ENCODE measurements at places on chromosomes 12 and 14.

DNA sequence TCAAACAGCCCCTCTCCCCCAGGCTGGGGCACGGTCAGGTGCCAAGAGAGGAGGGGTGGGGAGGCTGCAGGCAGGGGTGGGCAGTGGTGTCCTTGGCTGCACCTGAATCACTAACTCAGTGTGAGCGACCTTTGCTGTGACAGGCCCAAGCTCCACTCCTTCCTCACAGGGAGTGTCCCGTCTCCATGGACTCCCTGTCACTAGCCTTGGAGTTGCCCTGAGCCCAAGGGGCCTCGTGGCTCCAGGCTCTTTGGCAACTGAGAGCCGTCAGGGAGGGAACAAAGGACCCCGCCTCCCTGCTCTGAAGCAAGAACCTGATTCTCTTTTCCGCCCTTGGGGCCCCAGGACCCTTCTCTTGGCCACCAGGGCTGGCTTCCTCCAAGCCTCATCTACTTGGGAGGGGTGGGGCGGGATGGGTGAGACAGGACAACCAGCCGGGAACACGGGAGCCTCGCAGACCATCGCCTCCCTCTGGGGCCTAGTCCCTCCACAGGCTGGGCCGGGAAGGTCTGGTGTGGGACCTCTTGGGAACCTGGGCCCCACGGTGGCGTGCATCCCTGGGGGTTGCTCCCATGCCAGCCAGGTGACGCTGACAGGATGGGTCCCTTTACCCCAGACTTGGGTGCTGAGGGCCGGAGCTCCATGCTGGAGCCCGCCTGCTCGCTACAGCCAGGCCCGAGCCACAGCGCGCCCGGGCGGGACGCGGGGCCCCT lies 935 bp upstream of the ADSS1 start:
- no peak for DNase-seq

DNA sequence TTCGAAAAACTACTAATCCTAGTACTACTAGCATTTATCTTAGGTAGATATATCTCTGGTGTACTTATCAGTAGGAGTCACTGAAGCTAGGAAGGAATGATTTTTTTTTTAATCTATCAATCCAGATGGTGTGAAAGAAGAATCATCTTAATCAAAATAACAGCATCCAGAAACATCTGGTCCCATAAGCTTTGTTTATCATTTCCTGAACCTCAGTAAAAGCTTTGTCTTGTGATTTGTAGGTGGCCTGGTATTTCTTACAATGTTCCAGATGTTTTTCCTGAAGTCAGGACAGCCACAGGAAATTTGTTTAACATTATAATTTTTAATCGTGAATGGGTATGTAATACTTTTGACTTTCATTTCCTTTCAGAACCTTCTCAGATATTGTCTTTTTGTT lies 28.0 kb upstream of the LUM start:
- peak; percentile 44 for DNase-seq

DNA sequence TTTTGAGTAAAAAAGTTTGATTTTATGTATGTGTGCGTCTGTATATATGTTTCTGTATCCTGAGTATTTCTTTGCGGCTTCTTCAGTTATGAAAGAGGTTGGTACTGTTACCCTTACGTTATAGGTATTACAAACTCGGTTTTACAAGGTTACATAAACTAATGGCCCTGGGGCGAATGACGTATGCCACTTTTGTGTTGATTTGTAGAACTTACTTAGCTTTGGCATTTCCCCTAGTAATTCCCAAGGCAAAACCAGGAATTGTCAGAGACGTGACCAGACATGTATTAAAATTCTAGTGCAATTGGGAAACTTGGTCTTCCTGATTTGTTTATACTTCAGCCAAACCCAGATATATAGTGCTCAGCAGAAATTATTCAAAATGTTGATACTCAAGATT lies 93.3 kb downstream of the DUSP16 start:
- DNase-seq: no peak

- DNase-seq: no peak
Observed at GRCh38 chr14:85415015-85415712, 114.8 kb upstream of the FLRT2 start.

- no peak for DNase-seq
Observed at GRCh38 chr12:100267603-100268281, 765 bp downstream of the SCYL2 start.

GRCh38 chr14:95196268-95196667 lies 38.9 kb upstream of the DICER1 start:
- no peak for DNase-seq

GRCh38 chr12:52857500-52857899 lies 8.7 kb upstream of the KRT78 start:
- DNase-seq: no peak

GRCh38 chr14:55121628-55122439 lies 7.2 kb upstream of the LGALS3 start:
- DNase-seq: no peak

DNA sequence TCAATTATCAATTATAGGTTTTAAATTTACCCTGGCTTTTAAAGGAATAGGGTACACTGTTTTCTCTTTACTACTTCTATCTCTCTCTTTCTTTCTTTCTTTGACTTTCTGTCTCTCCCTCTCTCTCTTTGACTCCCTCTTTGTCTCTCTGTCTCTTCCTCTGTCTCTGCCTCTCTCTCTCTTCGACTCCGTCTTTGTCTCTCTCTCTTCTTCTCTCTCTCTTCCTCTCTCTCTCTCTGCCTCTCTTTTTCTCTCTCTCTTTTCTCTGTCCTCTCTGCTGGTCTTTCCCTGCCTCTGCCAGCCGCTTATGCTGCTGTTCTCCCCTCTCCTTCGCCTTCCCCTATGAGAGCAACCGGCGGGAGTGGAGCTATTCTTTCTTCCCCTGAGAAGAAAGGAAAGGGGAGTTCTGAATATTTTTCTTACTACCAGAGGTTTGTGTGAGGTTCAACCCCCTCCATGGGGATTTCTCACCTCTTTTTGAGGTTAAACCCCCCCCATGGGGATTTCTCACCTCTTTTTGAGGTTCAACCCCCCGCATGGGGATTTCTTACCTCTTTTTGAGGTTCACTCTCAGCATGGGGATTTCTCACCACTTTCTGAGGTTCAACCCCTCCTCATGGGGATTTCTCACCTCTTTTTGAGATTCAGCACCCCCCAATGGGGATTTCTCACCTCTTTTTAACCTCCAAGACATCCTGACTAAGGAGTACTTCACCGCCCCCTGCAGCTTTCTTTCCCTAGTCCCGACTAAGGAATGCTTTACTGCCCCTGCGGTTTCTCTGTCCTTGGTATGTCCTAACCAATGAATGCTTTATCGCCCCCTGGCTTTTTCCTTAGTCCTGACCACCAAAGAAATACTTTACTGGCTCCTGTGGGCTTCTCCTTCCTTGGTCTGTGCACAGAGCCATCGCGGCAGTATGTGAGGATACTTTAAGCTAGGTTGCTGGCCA lies 27.4 kb upstream of the DDHD1 start:
- DNase-seq: no peak

DNA sequence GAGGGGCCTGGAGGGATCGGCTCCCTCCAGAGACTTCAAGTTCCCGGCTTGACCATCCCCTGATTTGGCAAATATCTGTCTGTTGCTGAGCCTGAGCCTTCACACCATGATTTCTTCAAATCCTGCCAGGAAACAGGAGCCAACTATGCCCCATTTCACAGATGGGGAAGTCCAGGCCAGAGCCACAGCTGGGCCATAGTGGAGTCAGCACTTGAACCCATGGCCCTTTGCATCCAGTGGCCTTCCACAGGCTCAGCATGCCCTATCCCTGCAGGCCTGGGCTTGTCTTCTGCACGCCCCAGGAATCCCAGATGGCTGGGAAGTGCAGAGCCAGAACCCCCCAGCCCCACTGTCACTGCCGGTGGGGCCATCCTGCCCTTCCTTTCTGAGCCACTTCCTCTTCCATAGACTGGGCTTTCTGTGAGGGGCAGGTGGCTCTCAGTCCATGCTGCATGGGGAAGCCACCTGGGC lies 44.9 kb downstream of the CYP46A1 start:
- no peak for DNase-seq

GRCh38 chr14:23404331-23404900 lies 3.7 kb downstream of the MYH6 start:
- no peak for DNase-seq

DNA sequence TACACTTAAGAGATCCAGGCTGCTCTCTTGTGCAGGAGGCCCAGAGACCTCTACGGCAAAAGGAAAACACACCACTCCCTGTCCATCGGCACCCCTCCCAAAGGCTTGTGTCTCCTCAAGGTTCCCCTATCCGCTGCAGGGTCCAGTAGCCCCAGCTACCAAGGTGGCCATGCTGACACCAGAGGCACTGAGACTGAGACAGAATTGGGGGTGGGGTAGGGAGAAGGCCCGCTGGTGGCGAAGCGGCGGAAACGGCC lies 590 bp downstream of the DDIT3 start:
- no peak for DNase-seq

DNA sequence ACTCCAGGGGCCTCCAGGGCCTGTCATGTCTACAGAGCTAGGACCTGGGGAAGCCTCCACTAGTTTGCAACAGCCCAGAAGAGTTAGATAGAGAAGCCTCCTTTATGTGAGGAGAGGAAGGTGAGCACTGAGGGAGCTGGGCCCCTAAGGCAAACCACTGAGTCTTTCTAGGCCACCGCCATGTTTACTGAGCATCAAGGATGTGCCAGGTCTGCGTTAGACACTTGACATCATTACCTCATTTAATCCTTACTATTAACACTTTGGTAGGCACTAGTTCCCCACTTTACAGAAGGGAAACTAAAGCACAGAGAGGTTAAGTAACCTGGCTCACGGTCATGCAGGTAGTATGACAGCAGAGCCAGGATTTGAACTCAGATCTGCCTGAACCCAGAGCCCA lies 12.9 kb downstream of the CTDSP2 start:
- DNase-seq: no peak

GRCh38 chr12:113889891-113890581 lies 76.1 kb downstream of the RBM19 start:
- no peak for DNase-seq

GRCh38 chr12:68447797-68448260 lies 115.7 kb upstream of the MDM1 start:
- no peak for DNase-seq

- no peak for DNase-seq
Observed at GRCh38 chr12:93203361-93203760, 174.4 kb upstream of the NUDT4 start.

GRCh38 chr14:104864267-104865080 lies 594 bp upstream of the CEP170B start:
- no peak for DNase-seq

DNA sequence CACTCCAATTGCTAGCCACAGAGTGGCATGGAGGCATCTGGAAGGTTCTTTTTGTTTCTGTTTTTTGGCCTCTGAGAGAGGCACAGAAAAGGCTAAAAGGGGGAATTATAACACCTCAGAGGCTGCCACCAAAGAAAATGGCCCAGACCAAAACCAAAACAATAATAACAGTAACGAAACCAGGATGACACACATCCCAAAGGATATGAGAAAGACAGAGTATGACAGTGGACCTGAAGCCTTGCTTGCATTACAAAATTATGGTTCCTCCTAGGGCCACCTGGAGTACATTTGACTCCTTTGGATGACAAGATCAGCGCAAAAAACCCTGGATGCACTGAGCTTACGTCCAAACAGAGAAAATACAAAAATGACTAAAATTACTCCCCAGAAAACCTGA lies 152.7 kb downstream of the AEBP2 start:
- no peak for DNase-seq

DNA sequence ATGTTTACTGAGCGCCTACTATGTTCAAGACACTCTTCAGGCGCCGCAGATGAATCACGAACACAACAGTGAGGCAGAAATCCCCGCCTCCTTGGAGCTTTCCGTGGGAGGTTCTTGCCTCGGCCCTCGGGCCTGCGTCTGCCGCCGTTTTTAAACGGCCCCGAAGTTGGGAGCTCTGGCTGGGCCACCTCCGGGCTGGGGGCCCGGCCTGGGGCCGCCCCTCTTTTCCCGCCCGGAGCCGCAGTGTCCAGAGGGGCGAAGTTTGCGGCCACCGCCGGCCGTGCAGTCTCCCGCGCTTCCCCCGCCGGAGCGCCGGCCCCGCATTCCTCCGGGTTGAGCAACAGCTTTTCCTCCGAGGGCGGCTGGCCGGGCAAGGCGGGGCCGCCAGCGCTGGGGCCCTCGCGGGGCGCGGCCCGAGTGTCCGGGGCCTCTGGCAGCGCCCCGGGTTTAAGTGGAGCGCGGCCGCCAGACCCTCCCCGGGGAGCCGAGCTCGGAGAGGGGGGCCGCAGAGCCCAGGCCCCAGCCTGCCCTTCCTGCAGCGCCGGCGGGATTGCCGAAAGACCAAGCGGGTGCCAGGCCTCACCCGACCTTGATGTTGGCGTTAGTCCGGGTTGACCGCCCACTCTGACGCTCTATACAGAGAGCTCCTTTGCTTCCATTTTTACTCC lies 18.7 kb upstream of the CTDSP2 start:
- no peak for DNase-seq

DNA sequence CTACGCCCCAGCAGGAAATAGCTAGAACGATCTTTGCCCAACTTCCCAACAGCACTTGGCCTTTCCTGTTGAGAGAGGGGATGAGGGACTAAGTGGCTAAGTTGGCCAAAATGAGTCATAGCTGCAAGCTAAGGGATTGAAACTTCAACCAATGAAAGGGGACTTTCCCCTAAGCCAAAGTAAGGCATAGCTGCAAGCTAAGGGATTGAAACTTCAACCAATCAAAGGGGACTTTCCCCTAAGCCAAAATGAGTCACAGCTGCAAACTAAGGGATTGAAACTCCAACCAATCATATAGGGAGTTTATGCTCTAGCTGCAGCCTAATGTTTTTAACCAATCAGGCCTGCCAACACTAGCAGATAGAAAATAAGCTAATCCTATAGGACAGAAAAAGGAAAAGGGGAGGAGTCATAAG lies 100.5 kb upstream of the SSTR1 start:
- no peak for DNase-seq

GRCh38 chr12:50066402-50066801 lies 9.0 kb downstream of the ASIC1 start:
- no peak for DNase-seq

- DNase-seq: no peak
Observed at GRCh38 chr14:100158566-100159093, 815 bp downstream of the DEGS2 start.

DNA sequence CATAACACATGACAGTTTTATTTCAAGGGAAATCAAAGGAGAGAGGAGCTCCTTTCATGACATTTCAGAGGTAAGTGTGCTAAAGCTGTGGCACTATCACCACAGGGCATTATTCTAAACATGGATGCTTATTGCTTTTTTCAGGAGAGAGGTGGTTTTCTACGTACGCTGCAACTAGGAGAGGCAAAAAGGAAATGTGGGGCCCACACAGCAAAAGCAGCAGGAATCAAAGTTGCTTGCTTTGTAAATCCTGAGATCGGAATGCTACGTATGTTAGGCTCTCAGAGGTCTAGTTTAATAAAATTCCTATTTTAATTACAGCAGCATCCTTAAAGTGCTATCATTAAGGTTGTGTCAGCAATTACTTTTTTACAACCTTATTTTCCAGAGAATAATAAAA lies 55.0 kb upstream of the GRIP1 start:
- no peak for DNase-seq

All from SK-N-MC (cell line).